T47D (cell line): ENCODE measurements at places on chromosomes 7 and 10.

GRCh38 chr7:34451923-34452322, 206.1 kb upstream of the NPSR1 start:
- DNase-seq, result no peak

DNA sequence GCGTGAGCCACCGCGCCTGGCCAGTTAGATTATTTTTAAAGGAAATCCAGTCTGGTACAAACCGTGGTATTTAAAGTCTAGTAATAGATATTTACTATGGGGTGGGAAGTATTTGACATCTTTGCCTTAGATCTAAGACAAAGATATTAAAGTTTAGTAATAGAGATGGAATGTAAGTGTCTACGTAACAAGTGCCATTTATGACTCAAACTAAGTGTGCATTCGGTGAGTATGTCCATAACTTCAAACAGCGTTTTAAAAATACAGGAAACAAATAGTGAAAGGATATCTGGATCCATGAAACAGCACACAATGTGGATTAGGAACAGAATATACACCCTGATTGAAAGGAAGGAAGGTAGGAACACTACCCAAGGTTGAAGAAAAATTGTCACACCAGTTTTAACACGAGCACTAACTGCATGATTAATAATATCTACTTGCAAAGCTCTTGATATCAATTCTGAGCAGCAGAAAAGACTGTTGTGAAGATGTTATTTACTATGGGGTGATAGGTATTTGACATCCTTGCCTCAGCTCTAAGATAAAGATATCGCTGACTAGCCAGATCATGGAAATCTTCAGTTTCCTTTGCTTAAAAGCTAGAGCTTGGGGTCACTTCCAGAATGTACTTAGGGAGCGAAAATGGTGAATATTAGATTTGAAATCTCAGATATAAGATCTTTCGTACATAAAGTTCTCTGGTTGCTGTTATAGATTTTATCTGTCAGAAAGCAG, 48.7 kb downstream of the EPC1 start:
- DNase-seq, result no peak

- DNase-seq, result peak; percentile 42
Observed at GRCh38 chr10:73232887-73233286, 14.2 kb downstream of the DNAJC9 start.

GRCh38 chr7:141460781-141461715, 90.2 kb upstream of the AGK start:
- peak; percentile 2 for DNase-seq

- DNase-seq, result no peak
Observed at GRCh38 chr7:151481650-151482505, 37.8 kb downstream of the RHEB start.
